ENCODE measurements at places on chromosomes 4 and X.

GRCh38 chr4:142416711-142417275, 429.3 kb downstream of the INPP4B start:
- no peak for DNase-seq

DNA sequence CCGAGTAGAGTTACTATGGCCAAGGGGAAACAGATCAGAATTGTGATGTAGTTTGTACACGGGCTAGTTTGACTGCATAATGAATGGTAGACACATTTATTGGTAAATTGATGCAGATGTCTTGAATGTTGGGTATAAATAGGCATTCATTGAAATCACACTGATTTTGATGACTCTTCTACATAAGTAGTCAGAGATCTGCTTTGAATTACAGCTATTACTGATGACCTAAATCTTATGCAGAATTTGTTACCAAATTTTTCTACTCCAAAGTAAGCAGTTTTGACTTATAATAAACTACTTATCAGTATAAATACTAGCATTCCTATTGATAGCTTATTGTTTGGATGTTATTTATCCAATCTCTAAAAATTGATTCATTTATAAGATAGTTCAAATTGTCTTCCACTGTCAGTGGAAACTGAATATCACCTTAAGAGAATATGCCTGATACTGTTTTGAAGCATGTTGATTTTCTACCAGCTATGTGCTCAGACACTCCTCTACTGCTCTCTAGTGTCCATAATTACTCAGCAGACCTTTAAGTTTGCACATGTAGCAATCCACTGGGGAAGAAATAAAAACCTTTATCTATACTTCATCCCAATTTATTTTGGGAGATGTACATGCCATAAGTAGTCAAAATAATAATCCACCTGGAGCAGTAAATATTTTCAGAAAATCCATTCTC, 120.3 kb downstream of the RASL11B start:
- no peak for DNase-seq

DNA sequence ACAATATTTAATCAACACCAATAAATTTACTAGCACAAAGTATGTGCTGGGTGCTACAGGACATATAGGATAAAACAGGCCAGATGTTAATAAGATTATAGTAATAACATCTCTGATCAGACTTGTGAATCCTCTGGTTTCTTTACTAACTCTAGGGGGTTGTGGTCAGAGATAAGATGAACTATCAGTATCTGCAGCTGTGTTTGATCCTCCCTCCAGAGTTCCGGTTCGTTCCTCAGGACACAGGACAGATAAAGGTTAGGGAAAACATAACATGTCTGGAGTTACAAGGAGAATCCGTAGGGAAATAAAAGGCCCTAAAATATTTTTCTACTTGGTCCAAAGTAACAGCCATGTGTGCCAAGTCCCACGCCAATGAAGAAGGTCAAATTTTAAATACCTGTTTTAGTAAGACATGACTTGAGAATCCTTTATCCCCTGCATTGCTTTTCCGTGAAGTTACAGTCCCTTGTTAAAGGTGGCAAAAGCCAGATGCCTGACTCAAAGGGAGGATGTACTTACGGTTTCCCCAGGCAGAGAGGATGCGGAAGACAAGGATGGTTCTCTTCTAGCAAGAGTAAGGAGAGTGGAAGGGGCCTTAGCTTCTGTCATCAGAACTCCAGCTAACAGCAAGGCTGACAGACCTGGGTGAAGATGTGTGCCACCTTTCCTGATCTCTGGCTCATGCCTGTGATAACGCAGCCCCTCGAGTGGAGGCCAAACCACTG, 44.4 kb downstream of the KIAA0232 start:
- DNase-seq = no peak

- no peak for DNase-seq
Observed at GRCh38 chr4:16293210-16293838, 67.1 kb upstream of the TAPT1 start.

DNA sequence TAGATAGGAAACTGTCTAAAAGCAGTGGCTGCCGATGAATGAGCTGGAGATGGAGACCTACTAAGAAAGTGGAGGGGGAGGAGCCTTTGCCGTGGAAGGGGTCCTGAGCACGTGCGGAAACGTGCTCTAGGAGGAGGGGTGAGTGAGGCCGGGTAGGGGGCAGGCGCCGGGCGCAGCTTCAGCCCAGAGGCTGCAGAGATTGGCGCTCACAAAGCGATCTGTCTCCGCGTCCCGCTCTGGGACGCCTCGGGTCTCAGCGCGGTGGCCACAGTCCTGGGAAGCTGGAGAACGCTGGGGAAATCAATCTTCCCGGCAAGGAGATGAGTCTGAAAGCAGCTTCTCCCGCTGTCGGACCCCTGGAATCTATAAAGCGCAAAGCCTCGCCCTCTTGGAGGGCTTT, 444 bp upstream of the ARHGAP6 start:
- DNase-seq = no peak

DNA sequence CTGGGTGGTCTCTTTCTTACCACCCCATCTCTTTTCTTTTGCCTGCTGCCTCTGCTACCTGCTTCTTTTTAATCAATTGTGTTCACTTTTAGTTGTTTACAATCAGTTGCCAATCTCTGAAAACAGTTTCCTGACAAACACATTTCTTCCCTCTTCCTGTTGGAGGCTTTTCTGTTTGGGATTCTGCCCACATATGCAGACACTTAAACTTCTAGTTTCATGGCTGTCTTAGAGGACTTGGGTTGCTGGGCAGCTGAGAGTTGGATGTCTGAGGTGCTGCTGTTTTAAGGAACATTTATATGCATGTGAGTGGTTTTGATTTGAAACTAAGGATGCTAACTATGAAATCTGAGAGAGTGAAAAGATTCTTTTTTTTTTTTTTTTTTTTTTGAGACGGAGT, 112.3 kb upstream of the LIMCH1 start:
- no peak for DNase-seq

- DNase-seq = no peak
Observed at GRCh38 chrX:22922961-22923360, 76.8 kb upstream of the DDX53 start.

GRCh38 chr4:80431203-80431965, 95.9 kb downstream of the CFAP299 start:
- no peak for DNase-seq

DNA sequence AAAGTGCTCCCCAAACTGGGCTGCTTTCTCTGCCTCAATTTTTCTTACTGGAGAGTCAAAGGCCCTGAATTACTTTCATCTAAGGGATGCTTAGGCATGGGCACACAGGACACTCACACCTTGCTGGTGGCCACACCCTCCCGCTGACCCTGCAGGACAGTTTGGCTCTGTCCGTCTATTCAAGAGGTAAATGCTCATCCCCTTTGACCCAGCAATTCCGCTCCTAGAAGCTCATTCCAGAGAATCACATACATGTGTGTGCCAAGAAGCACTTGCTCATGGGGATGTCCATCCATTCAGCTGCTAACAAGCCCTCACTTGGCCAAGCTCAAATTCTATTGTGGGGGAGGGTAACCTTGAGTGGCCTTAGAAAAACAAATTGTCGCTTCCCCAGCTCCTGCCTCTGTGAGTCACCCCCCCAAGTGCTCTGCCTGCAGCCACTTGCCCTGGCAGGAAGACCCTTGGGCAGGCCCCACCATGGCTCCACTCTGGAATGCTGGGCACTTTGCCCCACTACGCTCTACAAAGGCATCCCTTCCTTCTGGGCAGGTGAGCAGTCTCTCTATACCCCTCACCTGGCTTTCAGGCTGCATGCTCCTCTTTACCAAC, 54.5 kb downstream of the HTRA3 start:
- no peak for DNase-seq

GRCh38 chr4:42172921-42173320, 20.5 kb upstream of the BEND4 start:
- no peak for DNase-seq

DNA sequence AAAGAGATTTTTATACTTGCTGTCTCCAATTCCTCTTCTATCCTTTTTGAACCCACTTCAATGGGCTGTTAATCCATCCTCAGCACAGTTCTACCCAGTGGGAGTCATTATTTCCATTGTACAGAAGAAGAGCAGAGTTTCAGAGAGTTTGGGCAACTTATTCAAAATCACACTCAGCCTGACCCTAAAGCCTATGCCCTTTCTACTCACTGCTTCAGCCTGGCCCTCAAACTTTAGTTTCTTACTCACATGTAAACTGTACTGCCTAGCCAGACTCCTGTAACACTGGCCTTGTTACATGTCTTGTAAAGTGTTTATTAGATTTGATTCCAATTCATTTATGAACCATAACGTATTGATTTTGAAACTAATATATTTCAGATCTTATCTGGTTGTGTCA, 25.1 kb upstream of the USO1 start:
- no peak for DNase-seq

GRCh38 chr4:7170012-7170411, 22.3 kb upstream of the SORCS2 start:
- no peak for DNase-seq

DNA sequence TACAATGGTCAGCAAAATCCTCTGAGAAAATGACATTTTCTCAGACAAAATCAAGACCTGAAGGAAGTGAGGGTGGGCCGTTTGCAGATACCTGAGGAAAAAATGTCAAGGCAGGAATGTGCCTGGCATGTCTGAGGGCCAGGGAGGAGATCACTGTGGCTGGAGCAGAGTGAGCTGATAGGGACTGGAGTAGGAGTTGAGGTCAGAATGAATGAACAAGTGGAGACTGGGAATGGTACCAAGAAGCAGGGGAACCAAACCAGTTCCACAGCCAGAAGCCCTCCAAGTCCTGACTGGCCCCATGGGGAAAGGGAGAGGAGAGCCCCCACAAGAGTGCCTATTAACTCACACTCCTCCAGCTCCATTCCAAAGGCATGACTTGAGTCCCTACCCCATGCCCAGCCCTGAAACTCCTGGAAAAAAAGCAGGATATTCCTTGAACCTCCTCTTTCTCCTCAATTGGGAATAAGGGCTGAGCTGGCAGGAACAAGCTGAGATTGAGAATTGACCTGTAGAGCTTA, 41.5 kb downstream of the STEEP1 start:
- DNase-seq = no peak

DNA sequence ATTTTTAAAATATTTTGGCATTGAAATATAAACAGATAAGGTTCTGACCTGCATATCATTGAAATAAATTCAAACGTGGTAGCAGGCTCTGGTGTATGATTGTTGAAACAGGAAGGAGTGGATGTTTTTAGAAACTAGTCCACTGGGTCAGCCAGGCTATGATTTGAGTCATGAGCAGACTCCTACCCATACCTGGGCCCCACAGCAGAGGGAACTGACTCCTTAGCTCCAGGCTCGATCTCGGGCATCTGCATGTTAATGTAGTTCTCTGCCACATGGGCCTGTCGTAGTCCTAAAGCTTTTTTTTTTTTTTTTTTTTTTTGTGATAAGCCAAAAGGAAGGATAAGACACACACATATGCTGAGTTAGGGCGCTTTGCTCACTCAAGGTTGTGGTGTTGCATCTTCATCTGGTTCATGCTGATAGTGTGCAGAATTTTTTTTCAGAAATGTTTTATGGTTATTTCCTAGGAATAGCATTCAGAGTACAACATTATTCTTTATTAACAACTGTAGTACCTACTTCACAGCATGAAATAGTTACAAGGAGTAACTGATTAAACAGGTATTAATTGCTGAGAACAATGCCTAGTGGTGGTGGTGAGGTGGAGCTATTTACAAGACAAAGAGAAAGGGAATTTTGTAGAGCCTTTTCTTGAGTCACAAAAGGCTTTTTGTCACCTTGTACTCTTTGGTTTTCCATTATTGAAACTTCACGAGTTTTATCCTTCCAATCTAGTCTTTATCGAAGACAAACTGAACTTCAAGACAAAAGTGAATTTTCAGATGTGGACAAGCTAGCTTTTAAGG, 27.3 kb downstream of the OFD1 start:
- DNase-seq = no peak

- no peak for DNase-seq
Observed at GRCh38 chrX:155871934-155872333, 9.2 kb upstream of the VAMP7 start.

DNA sequence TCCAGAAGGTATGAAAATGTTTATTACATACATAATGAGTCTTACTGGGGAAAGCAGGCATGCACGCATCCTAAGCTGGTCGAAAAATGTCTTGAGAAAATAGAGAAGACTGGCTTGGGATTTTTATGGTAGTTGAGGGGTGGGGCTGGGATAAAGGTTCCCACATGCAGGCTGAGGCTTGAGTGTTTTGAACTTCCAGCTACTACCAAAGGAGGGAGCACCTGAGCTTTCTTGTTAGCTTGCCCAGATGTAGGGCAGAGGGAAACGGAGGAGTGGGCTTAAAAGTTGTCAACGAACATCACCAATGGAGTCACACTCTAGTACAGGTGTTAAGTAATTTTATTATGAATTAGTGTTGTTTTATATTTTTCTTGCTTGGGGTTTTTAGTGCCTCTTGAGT, 39.6 kb upstream of the SRPX start:
- no peak for DNase-seq

DNA sequence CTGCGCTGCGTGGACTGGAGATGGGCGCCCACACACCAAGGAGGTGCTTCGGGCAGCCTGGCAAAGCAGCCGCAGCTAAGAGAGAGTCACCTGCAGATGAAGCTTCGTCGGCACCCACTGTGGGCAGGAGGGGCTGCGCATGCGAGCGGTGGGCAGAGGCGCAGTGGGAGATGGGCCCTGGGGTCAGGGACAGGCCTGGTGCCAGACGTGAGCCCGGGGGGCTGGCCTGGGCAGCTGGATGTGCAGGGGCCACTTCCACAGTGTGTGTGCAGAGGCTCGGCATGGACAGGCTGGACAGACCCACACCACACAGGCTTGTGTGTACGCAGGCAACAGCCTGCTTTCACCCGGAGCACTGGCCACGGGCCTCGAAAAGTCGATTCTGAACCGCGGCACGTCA, 18.6 kb downstream of the CTBP1 start:
- no peak for DNase-seq

DNA sequence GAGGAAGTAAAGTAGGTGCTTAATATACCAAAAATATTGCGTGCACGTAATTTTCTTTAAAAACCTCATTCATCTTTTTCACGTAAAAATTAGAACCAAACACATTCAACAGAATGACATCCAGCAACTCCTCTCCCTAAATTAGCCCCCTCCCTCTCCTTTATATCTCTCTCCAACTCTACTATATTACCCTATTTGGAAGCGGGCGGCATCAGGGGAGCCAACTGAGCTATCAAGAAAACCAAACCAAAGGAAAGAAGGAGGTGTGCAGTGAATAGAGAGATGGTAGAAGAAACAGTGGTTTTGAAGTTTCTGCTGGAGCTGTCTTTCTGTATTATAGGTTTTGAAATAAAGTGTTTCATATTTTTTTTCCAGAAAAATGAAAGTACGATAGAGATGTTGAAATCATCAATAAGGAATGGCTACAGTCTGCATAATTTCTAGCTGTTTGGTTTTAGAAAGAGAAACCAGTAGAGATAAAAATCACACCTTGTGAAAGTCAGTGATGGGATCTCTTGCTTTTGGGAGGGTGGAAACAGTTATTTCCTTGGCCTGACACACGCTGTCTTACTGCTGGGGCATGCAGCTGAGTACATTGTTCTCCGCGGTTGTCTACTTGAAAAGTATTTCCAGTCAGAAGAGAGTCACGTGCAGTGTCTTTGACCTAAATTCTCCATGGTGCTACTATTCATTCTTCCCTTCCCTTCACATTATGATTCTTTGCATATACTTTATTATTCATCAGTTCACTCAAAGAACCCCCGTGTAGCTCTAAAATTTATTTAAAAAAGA, 94.1 kb upstream of the WDR17 start:
- DNase-seq = no peak

GRCh38 chrX:5307416-5307815, 921.3 kb downstream of the NLGN4X start:
- no peak for DNase-seq

- DNase-seq = no peak
Observed at GRCh38 chr4:172147687-172148086, 334.5 kb downstream of the GALNTL6 start.

- no peak for DNase-seq
Observed at GRCh38 chr4:142535009-142535408, 311.1 kb downstream of the INPP4B start.
